NCI-H1930 (cell line): ENCODE measurements at places on chromosomes 5 and 9.

DNA sequence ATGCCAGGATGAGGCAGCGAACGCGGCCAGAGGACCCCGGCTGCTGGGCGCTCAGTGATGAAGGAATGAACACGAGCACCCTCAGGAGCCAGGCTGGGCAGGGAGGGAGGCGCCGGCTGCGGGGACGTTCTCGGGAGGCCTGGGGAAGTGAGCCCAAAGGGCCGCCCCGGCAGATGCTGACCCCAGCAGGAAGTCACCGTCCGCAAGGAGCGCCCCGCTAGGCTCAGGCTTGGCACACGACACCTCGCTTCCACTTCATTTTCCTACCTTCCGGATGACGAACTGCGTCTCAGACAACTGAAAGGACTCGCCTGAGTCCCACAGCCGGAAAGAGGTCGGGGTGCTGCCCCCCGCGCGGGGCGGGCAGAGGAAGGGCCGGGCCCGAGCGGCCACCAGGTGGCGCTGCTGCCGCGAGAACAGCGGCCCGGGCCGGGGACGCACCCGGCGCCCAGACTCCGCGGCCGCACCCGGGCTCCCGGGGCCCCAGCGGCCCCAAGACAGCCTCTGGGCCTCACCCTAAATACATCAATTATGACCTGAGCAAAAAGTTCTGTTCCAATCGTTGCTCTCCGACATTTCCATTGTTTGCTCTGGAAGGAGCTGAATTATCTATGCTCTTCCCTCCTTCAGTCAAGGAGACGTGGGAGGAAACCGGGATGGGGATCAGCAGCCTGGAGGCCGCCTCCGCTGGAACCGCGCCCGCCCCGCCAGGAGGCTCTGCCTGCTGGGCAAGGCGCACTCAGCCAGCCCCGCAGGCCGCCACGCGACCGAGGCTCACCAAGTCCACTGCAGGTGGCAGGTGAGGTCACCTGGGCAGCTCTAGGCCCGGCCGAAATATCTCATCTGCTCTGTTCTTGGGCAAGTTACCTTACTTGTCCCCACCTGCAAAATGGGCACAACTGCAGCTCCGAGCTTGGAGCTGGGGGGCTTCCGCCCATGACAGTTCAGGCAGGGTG is 107.0 kb downstream of the ZNF354C start:
- DNase-seq, result peak; percentile 22

DNA sequence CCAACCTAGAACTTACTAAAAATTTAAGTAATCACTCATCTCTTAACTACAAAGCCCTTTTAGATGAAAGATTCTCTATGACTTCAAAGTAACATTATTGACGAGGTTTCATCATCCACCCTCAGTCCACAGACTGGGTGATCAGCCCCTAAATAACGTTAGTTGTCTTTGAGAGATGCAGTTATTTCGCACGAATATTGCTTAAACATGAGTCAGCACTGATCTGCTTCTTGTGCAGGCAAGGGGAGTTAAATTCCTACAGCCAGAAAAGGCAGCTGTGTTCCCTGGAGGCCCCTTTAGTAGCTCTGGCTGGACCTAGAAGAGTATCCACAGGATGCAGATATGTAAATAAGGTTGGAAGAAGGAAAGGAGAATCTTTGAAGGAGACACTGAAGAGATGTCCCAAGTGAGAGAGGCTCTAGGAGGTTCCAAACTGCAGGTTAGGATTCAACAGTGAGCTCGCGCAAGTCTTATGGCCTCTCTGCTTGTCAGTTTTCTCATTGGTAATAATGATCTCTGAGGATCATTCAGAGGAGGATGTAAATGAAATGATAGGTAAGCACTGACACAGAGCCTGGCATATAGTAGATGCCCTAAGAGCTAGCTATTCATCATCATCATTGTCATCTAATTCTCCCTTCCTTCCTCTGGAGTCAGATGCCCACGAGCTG is 122.2 kb upstream of the MAN2A1 start:
- DNase-seq, result no peak

- no peak for DNase-seq
Observed at GRCh38 chr9:2159521-2160454, 144.6 kb downstream of the SMARCA2 start.

- DNase-seq, result no peak
Observed at GRCh38 chr5:42387563-42387962, 35.7 kb upstream of the GHR start.

- DNase-seq, result no peak
Observed at GRCh38 chr5:16931334-16932110, 4.6 kb downstream of the MYO10 start.

DNA sequence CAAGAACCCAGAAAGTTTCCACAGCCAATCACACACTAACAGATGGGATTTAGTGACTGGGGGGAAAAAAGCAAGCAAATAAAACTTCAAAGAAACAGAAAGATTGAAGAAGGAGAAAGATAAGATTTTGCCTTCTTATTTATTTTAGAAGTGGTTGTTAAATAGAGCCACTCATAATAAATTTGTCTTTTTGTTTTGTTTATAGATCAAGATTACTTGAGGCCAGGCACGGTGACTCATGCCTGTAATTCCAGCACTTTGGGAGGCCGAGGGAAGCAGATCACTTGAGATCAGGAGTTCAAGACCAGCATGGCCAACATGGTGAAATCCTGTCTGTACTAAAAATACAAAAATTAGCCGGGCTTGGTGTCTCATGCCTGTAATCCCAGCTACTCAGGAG is 94.9 kb upstream of the RANBP3L start:
- no peak for DNase-seq

DNA sequence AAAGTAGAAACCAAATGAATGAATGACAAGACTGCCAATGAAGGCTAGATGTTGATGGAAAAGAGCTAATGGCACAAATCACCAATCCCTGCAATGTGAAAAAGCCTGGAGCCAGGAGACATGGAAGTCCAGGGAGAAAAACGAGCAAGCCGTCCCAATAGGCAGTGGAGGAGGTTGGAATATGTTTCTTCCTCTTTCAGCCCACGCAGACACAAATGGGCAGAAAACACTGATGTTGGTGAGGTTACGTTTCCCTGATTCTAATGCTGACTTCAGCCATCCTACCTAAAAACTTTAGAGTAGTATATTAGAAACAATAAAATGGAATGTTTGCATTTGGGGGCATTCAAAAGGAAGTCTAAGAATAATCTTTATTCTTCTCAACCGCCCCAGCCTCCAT is 23.9 kb upstream of the KIF2A start:
- no peak for DNase-seq

DNA sequence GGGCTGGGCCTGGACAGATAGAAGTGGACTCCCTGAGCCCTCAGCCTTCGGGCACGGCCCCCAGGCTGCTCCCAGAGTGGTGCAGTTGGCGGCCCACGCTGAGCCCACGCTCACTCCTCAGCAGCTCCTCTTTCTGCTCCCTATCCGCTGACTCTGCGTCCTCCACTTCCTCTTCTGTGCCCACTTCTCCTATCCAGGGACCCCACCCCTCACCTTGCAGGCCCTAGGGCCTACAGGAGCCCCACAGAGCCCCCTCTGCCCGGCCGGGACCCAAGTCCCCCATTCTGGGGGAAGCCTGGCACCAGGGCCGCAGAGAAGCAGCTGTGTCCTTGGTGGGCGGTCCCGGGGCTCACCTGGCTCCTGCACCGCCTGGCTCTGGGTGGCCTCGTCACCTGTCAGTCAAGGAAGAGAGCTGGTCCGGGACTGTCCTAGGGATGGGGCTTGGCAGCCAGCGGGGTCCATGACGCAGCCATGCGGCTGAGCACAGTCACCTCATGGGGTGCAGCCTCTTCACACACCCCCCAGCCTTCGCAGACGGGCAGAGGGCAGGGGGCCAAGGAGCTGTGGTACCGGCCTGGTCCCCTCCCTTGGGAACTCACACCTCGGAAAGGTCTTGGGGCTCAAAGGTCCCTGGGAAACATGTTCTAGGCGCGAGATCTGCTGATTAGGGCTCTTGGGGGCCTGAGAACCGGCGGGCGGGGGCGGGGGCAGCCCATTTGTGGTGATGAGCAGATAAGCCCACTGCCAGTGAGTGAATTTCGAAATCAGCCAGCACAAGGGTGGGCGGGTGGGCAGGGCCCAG is 5.4 kb upstream of the NRARP start:
- DNase-seq, result no peak

DNA sequence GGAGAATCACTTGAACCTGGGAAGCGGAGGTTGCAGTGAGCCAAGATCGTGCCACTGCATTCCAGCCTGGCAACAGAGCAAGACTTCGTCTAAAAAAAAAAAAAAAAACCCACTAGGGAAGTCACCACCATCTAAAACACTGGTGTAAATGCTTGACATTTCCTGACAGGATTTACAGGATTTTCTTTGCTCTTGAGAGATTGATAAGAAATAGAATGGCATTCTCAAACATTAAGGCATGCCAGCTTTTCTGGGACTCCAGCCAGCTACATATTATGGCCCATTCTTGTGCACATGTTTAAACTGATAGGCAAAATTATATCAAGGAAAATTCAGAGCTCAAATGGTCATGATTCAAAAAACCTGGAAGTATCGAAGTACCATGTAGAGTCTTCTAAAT is 28.7 kb downstream of the GTF3C4 start:
- DNase-seq, result no peak

DNA sequence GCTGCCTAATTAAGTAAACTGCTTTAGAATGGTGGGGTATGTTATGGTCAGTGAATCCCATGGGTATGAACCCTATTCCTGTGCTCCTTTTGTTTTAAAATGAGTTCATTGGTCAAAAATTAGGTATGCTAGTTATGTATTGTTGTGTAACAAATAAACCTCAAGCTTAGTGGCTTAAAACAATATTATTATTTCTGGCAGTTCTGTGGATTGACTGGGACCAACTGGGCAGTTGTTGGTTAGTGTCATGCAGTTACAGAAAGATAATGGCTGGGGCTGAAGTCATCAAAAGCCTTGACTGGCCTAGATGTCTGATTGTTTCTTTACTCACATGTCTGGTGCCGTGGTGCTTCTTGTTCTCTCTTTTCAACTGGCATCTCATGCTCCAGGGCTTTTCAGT is 8.9 kb upstream of the PTAR1 start:
- no peak for DNase-seq

- no peak for DNase-seq
Observed at GRCh38 chr5:177486256-177486655, 11.1 kb downstream of the PDLIM7 start.

GRCh38 chr9:128275198-128276007 is at the start of gene GOLGA2:
TSS of gene GOLGA2 (minus strand) at chr9:128276007. CDS start at chr9:128275976, 31 bp downstream.
- DNase-seq, result no peak

GRCh38 chr5:154740957-154741356 is 14.2 kb upstream of the LARP1 start:
- no peak for DNase-seq

DNA sequence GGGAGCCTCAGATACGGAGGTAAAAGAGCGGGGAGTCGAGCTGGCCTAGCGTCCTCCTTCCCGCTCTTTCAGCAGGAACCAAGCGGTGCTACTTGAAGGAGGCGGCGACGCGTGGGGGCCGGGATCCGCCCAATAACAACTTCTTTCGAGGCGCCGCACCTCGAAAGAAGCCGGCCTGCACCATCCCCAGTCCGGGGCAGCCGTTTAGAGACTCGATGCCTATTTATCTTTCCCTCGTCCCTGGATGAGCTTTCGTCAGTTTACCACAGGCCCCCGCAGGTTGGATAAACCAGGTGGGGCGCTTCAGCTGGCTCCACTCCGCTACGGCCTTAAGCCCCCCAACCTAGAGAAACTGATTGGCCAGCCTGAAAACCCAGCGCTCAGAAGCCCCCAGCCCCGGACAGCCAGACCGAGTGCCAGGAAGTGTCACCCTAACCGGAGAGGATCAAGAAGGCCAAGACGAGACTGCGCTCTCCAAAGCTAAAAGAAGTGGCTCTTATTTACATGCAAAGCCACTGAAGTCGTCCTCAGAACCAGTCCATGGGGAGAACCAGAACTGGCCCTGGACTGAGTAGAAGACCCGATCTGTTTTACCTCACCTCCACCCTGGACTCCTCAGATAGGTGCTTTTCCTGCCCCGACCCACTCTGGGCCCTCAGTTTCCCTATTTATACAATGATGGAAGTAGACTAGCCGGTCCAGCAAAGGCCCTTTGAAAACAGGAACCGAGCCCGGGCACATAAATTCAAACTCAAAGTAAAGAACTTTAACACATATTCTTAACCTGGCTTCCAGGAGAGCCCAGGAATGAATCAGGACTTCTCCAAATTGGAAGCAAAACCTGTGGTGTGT is 1.4 kb downstream of the HAND1 start:
- DNase-seq, result no peak

DNA sequence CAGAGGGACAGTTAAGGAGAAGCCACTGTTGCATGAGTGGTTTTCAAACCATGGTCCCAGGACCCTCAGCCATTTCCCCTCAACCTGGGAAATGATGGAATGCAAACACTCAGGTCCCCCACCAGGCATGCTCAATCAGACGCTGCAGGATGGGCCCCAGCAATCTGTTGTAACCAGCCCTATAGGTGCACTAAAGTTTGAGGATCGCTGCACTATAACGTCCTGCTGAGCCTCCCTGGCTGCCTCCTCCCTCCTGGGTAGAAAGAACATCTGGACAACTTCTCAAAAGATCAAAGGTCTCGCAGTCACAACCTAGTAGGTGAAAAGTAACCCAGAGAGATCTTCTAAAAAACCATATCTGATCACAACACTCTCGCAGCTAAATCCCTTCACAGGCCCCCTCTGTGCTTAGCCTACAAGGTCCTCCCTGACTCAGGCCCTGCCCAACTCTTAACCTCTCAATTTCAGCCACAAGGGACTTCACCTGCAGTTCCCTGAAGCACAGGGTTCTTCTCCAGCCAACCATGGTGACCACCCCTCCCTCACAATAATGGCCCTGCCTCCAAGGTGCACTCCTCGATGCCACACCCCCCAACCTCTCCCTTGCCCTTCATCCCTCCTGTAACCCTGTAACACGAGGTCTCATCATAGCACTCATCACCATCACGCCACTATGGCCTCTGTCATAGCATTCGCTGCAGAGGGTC is 3.5 kb downstream of the SHB start:
- no peak for DNase-seq

- DNase-seq, result no peak
Observed at GRCh38 chr9:133103183-133103986, 17.7 kb downstream of the RALGDS start.

GRCh38 chr5:124263680-124264491 is 482.6 kb downstream of the ZNF608 start:
- peak; percentile 88 for DNase-seq

DNA sequence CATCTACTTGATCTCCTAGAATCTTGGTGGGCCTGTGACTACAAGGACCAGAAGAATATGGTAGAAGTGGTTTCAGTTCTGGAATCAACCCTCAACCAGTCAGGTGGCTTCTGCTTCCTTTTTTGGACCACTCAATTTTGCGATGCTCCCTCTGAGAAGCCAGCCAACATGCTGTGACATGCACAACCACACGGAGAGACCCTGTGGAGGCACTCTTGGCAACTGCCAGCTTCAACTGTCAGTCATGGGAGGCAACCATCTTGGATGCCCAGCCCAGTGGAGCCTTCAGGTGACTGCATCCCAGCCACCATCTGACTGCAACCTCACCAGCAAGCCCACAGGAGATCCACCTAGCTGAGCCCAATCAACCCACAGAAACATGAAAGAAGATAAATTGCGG is 137.3 kb downstream of the FAM114A2 start:
- no peak for DNase-seq

GRCh38 chr5:172007175-172008110 is 1.0 kb upstream of the FBXW11 start:
- no peak for DNase-seq
